HEK293T (cell line): ENCODE measurements at places on chromosomes 2 and 18.

GRCh38 chr2:239959059-239959971, 65.8 kb downstream of the NDUFA10 start:
- no peak for DNase-seq

DNA sequence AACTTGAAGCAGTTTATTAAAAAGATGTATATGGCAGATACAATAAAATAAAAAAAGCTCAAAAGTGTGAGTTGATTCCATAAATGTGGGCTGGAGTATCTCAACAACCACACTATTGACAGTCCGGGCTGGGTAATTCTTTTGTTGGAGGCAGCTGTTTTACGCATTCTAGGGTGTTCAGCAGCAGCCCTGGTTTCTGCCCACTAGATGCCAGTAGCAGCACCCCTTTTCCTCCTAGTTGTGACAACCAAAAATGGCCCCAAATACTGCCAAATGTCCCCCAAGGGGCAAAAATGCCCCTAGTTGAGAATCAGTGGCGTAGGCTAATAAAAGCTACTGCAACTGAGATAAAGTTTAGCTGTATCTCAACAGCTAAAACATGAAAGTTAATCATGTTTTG, 44.8 kb downstream of the CHMP3 start:
- no peak for DNase-seq

- DNase-seq = no peak
Observed at GRCh38 chr2:192128655-192129054, 66.1 kb downstream of the TMEFF2 start.

DNA sequence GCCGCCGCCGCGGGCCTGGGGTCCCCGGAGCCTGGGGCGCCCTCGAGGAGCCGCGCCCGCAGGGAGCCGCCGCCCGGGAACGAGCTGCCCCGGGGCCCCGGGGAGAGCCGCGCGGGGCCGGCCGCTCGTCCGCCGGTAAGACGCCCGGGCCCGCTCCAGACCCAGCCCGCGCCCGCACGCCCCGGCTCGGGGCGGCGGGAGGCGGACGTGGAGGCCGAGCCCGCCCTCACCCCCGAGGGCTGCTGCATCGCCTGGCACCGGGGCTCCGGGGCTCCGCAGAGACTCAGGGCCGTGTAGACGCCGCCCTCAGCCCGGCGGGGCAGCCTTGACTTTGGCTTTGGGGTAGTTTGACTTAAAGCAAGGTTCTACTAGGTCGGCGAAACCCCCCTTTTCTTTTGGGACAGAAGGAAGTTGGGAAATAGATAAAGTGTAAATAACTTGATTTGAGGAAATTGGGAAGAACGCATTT, 335 bp downstream of the ERFE start:
- peak; percentile 41 for DNase-seq

DNA sequence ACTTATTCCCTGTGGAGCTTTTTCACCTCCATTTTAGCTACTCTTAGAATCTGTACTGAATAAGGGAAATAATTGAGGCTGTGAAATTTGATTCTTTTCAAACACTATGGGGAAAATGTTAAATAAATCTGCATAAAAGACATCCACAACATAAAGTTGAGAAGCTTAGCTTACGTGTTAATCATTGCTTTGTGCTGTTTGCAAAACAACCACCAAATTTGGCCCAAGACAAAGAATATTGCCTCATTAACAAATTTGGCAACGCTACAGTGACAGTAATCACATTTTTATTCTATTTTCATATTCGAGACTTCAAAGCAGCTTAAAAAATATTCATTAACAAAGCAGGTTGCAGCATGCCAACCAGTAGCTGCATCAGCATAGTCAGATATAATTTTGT, 437.6 kb downstream of the DPP10 start:
- no peak for DNase-seq

- DNase-seq = no peak
Observed at GRCh38 chr2:152563764-152564163, 153.5 kb downstream of the PRPF40A start.

DNA sequence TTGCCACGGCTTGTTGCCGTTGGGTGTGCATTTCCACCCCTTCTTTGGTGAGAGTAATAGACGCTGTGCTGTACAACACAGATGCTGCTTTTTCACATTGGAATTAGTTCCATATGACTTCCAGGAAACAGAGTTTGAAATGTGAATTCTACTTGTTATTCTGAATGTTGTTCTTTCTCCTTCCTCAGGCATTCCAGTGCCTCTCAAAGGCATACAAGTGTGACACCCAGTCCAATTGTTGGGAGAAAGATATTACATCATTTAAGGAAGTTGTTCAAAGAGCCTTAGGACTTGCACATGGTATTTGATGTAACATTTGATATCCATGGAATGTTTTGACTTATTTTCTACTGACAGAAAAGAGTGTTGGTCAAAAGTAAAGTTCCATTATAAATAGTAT, 134.4 kb upstream of the LTBP1 start:
- no peak for DNase-seq
